ENCODE measurements at places on chromosomes 1 and 21.

- no peak for DNase-seq
These were observed 395.8 kb downstream of the PTPRU start for GRCh38 chr1:29631836-29632805.

DNA sequence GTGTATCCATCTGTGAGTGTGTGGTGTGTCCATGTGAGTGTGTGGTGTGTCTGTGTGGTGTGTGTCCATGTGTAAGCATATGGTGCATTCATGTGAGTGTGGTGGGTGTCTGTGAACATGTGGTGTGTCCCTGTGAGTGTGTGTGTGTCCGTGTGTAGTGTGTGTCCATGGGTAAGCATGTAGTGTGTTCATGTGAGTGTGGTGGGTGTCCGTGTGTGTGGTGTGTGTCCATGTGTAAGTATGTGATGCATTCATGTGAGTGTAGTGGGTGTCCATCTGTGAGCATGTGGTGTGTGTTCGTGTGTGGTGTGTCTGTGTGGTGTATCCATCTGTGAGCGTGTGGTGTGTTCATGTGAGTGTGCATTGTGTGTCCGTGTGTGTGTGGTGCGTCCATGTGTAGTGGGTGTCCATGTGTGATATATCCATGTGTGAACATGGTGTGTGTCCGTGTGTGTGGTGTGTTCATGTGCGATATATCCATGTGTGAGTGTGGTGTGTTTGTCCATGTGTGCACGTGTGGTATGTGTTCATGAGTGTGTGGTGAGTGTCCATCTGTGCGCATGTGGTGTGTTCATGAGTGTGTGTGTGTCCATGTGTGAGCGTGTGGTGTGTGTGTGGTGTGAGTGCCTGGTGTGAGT is 12.3 kb downstream of the SLC19A1 start:
- DNase-seq: no peak

GRCh38 chr1:44499306-44499705 is 94.3 kb downstream of the RNF220 start:
- DNase-seq: no peak

DNA sequence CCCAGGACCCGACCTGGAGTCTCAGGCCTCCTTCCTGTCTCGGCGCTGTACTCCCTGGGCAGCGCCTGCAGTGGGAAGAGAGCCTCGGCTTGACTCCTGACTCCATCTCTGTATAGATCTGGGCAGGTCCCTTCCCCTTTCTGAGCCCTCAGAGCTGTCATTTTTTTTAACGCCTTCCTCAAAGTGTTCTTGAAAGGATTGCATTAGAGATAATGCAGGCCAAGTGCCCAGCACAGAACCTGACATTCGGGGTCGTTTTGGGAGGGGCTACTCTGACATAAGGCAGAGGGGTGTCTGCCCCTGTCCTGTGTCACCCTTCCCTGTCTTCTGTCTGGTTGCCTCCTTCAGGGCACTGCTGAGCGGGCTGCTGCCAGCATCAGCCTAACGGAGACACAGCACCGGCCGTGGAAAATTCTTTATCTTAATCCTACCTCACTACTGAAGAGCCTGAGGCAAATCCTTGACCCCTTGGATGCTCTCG is 271.6 kb downstream of the TRABD2B start:
- no peak for DNase-seq

GRCh38 chr1:208446271-208446691 is 202.1 kb upstream of the PLXNA2 start:
- DNase-seq: no peak

DNA sequence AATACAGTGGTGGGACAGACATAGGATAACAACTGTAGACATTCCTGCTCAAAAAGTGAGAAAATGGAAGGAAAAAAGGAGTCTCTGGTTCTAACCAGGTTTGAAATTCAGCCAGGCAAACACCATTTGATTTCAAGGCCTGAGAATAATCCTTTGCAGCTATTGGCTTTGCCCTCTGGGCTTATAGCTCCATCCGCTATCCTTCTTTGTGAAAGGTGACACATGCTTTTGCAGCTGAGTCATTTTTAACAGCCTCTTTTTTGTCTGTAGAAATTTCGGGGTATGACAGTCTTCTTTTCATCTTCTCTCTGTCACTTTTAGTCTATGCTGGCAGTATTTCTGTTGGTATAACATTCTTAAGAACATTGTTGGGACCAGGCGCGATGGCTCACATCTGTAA is 16.2 kb downstream of the SDHC start:
- no peak for DNase-seq

All from stimulated activated CD8-positive, alpha-beta memory T cell treated with anti-CD3 and anti-CD28 coated beads, Interleukin-4, amount 100 ng/mL, for 4 hours (primary cell).